ENCODE measurements at places on chromosomes 4 and X.

GRCh38 chrX:46376246-46376885 is 168.9 kb downstream of the ZNF674 start:
- DNase-seq, result no peak

GRCh38 chrX:69253821-69254220 is 88.6 kb upstream of the PJA1 start:
- no peak for DNase-seq

DNA sequence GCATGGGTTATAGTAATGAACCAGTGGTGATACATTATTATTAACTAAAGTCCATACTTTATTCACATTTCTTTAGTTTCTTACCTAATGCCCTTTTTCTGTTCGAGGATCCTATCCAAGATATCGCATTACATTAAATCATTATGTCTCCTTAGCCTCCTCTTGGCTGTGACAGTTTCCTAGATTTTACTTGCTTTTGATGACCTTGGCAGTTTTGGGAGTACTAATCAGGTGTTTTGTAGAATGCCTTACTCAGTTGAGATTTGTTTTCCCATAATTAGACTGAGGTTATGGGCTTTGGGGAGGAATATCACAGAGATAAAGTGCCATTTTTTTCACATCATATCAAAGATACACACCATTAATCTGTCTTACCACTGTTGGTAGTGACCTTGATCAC is 5.0 kb downstream of the KLHL5 start:
- no peak for DNase-seq

GRCh38 chrX:73916931-73917667 is 354.1 kb downstream of the CHIC1 start:
- no peak for DNase-seq

DNA sequence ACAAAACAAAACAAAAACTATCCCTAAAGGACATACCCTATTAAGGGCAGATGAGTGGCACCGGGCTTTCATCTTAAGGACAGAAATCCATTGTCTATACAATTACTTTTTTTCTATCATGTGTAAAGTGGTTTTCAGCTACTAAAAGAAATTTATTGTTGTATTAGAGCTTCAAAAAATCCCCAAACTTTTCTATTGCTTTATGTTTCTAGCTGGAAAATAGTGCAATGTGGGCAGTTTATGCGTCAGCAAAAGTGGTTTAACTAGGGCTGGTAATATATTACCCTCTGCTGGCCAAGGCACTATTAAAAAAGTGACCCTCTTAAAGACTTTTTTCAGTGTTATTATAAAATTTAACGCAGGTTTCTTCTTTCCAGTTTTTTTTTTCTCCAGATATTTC is 15.5 kb upstream of the GPR82 start:
- no peak for DNase-seq

- no peak for DNase-seq
Observed at GRCh38 chrX:134431894-134432293, 28.1 kb upstream of the HPRT1 start.

GRCh38 chr4:108829966-108830492 is 67.2 kb upstream of the ETNPPL start:
- no peak for DNase-seq

GRCh38 chrX:49695276-49696180 is at the start of gene PAGE1:
TSS of gene PAGE1 (minus strand) at chrX:49695984. CDS start at chrX:49694770, 1,214 bp downstream.
- no peak for DNase-seq

DNA sequence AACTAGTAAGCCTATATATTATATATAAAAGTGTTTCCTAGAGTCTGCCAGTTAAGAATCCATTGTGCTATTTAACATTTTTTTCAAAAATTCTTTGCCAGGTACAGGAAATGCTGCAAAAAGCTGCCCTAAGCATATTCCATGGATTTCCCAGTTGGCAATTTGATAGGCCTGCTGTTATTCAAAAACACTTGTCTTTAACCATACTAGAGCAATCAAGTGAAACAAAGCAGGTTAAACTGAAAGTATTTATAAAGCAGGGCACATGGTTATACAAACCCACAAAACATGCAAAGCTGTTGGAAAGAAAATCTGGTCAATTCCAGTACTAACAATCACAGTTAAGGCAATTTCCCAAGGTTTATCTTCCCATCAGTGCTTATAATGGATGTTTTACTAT is 159.9 kb downstream of the UNC5C start:
- DNase-seq, result no peak

GRCh38 chr4:67549123-67549522 is 3.8 kb upstream of the CENPC start:
- peak; percentile 47 for DNase-seq

GRCh38 chr4:16764622-16765021 is 133.8 kb downstream of the LDB2 start:
- no peak for DNase-seq

DNA sequence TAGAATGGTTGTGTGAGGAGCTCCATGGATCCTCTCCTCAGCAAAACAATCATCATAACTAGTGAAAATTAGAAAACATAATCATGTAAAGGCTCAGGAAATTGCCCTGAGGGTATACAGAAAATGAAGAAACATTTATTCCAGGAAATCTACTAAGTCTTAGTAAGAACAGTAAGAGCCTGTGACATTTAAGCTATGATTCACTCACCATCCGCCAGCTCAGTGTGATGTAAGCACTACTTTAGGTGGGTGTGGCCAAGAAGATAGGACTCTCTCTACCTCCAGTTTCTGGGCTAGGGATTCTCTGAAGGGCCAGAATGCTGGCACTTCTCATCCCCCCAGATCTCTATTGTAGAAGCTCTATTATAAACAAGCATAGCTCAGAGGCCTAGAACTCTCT is 147.5 kb downstream of the DLG3 start:
- no peak for DNase-seq

GRCh38 chrX:40805404-40805803 is 70.1 kb upstream of the MED14 start:
- DNase-seq, result no peak

Measured in CD4-positive, alpha-beta memory T cell (primary cell).